MG63 (cell line): ENCODE measurements at places on chromosomes 1 and 21.

- no peak for DNase-seq
These were observed 47.7 kb downstream of the NTPCR start for GRCh38 chr1:232998138-232998537.

GRCh38 chr1:22836850-22837249, 126.2 kb downstream of the EPHB2 start:
- DNase-seq: no peak

DNA sequence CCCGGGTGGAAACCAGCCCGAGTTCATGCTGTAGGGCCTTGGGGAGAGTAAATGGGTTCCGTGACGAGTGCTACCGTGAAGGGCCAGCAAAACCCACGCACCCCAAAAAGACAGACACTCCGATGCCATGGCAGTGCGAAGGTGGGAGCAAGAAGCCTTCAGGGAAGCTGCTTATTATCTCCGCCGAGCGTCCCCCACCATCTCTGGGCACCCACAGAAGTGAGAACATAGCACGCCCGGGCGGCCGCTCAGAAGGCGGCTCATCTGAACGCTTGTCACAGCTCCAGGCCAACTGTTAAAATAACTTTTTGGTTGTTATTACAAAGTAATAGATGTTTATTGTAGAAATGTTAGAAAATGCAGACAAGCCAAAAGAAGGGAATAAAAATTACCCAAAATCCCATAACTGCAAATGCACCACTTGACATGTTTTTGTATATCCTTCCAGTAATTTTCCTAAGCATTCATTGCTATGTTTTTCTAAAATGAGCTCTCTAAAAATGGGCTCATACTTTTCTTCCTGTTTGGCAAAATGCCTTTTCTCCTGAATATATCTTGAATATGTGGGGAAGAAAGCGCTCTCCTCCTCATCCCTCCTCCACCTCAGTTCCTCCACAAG, 234.9 kb downstream of the NPHP4 start:
- DNase-seq: no peak

DNA sequence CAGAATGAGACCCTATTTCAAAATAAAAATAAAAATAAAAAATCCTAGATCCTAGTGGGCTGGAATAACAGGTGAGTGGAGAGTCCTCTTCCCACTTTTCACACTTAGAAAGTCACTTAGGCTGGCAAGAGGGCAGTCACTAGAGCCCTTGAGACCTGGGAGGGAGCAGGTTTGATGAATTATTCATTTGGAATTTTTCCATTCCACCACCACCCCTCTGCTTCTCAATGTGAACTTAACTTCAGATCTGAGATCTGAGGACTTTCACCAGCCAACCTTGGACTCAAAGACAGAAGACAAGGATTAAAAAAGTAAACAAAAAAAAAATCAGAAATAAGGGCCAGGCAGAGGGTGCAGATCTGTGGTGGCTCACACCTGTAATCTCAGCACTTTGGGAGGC, 16.5 kb downstream of the AKR7A3 start:
- DNase-seq: no peak

DNA sequence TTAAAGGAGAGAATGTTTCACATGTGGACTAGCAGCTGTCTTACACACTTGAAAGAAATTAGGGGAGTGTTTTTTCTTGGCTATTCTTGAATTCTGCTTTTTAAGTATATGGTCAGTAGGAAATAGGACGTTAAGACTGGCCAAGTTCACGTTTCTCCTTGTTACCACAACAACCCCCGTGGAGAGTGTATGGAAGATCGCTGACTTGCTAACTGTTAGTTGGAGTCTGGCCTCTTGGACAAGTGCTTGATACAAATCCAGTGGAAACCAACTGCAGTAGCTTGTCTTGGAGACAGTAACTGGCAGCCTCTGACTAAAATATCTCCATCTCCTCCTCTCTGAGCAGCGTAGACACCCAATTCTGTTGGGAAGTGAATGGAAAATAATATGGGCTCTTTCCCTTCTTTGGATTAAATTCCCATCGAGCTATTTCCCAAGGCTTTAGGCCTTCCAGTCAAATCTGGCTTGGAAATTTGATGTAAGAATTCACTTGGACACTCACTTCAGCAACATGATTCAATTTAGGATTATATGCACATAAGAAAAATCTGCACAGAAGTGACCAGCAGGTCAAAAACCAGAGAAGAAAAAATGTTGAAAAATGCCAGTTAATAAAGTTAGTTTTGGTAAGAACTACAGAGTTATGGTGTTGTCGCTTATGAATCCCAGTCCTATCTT, 3.6 kb upstream of the NFIA start:
- DNase-seq: no peak

DNA sequence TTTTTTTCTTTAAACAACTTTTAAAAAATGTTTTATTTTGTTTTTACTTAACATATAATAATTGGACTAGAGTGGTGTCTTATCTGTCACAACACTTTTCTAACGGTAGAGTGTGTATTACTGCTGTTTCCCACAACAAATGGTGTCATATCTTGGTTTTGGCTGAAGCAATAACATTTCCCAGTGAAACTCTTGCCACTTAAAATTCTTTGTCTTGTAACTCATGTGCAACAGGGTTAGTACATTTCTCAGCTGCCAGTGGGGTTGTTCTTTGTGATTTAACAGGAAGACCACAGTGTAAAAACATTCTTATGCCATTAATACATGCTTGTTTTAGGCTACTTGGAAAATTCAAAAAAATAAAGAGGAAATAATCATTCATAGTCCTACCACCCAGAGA, 43.5 kb downstream of the ALPL start:
- DNase-seq: peak; percentile 62

- no peak for DNase-seq
These were observed 12.8 kb downstream of the ZNF362 start for GRCh38 chr1:33268927-33269610.

DNA sequence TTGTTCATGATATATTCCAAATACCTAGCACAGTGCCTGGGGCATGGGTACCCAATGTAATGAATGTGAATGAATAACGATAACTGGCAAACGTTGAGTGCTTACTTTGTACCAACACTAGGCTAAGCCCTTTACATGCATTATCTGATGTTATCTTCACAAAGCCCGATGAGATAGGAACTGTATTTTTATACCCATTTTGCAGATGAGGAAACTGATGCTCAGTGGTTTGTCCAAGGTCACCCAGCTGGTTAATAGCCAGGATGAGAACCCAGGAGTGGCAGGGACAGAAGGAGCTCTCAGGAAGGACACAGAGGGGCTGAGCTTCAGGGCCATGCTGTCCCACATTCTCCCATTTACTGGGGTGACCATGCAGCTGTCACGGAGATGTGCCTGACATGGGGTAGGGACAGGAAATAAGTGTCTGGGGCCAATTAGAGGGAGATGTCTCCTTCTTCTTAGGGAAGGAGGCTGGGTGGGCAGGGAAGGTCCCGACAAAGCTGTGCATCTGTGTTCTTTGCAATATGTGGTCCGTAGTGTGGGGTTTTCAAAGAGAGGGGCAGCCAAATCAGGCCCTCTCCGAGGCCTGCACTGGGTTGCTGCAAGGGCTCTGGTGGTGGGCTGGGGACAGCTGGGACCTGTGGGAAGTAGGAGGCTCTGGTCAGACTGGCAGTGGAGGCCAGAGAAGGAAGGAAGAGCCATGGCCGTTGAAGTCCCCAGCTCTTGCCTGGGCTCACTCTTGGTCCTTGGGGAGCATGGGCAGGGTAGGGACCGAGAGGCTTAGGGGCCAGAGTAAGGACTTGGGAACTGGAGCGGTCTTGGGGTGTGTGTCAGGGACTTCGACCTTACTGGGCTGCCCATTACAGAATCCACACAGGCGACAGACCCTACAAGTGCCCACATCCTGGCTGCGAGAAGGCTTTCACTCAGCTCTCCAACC, 26.6 kb downstream of the A3GALT2 start:
- DNase-seq: no peak

DNA sequence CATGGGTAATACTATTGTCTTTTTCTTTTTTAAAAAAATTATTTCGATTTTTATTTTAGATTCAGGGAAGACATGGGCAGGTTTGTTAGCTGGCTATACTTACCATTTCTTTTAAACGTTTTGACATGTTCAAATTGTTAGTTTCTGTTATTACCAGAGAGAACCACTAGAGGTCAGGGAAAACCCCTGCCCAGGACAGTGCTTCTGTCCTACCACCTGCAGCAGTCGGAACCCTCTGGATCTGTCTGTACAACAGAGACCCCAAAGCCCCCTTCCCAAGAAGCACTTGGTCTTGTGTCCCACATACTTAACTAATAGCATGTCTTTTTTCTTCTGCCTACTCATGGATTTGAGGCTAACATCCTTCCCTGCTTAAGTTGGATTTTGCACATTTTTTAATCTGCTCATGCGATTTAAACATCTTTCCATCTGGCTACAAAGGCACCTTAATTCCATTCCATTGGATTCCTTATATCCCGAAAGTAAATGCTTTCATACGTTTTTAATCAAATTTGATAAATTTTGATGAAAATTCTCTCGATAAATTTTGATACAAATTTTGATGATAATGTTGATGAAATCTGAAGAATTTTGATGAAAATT, 10.0 kb upstream of the C1orf115 start:
- no peak for DNase-seq

- DNase-seq: no peak
These were observed 200.4 kb downstream of the HMCN1 start for GRCh38 chr1:185934476-185935189.

- no peak for DNase-seq
These were observed 12.5 kb downstream of the AGRN start for GRCh38 chr1:1032424-1032823.

- no peak for DNase-seq
These were observed 16.4 kb downstream of the PLEKHM2 start for GRCh38 chr1:15700508-15700907.

DNA sequence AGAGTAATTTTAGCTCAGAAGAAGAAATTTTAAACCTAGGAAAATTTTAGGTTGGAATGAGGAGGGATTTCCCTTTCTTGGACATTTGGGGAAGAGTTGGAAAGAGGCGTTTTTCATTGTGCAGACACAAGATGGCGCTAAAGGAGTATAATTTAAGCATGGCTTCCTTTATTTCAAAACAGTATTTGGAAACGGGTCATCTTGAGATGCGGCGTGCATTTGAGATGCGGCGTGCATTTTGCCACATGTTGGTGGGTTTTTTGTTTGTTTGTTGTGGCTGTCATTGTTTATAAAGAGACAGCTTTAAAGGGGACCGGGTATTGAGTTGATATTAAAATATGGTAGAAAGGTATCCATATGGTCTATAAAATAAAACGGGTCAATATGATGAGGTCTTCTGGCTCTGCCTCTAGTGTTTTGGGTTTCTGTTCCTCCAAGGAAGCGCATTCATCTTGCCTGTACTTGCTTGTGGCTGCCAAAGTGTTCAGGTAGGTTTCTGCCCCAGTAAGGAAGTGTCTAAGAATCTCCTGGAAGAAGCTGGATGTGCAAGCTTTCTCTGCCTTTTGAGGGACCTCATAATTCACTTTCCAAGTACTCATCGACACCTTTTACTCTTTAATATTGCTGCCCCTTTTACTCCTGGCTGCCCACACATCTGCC, 210.3 kb downstream of the SLC35F3 start:
- DNase-seq: peak; percentile 11

- DNase-seq: no peak
These were observed 22.2 kb upstream of the ARHGEF16 start for GRCh38 chr1:3432306-3432705.

DNA sequence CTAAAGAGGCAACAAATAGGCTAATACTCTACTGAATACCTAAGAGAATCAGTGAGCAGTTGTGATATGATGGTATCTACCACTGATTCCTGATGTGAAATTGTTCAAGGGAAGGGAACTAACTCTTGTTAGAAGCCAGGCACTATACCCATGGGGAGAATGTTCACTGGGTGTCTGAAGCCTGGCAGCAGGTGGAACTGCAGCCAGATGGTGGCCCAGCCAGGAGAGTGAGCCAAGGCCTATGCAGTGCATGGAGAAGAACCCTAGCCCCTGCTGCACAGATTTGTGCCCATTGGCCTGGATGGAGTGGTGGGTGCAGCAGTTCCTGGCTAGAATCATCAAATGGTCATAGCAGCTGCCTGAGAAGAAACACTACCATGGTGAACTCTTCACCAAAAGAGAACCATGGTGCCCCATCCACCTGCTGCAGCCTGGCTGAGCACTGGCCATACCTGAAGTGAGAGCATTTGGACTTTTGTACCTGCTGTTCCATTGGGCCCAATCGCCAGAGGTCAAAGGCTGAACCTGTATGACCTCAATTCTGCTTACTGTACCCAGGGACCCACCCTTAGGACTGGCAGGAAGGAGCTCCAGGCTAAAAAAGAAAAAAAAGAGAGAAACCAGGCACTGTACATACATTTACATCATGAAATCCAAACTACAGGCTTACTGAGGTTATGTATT, 118.8 kb upstream of the IVNS1ABP start:
- no peak for DNase-seq

DNA sequence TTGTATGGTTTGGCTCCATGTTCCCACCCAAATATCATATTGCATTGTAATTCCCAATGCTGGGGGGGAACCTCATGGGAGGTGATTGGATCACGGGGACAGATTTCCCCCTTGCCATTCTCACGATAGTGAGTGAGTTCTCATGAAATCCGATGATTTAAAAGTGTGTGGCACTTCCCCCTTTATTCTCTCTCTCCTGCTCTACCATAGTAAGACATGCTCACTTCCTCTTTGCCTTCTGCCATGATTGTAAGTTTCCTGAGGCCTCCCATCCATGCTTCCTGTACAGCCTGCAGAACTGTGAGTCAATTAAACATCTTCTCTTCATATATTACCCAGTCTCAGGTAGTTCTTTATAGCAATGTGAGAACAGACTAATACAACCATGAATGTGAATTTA, 211.6 kb upstream of the NR5A2 start:
- DNase-seq: no peak

- DNase-seq: no peak
These were observed 40.3 kb downstream of the DIRAS3 start for GRCh38 chr1:68010090-68010489.

DNA sequence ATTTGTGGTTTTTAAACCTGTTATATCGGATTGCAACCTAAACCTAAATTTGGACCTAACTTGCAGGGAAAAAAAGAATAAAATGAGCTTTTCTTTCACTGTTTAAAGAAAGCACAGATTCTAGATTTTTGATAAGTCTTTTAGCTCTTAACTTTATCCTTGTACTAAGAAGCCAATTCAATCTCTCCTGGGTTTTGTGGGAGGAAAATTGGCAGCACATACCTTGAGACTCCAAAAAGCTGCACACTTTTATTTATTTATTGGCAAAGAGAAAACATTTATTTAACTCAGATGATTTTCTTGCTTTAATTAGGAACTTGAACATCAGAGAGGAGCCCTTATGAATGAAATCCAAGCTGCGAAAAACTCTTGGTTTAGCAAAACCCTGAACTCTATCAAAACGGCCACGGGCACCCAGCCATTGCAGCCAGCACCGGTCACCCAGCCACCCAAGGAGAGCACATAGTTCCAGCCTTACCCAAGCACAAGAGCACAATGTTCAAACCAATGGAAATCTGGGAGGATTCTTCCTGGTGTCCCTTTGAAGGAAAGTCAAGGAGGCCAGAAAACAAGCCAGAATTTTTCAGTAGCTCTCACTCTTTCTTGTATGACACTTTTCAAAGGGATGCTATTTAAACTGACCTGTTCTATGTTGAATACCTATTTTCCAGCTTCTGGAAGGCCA, 10.1 kb upstream of the CACYBP start:
- DNase-seq: no peak
